ENCODE measurements at places on chromosomes 1 and 21.
A peak's percentile ranks its signal among the peaks of the same experiment; 100 is the strongest.

DNA sequence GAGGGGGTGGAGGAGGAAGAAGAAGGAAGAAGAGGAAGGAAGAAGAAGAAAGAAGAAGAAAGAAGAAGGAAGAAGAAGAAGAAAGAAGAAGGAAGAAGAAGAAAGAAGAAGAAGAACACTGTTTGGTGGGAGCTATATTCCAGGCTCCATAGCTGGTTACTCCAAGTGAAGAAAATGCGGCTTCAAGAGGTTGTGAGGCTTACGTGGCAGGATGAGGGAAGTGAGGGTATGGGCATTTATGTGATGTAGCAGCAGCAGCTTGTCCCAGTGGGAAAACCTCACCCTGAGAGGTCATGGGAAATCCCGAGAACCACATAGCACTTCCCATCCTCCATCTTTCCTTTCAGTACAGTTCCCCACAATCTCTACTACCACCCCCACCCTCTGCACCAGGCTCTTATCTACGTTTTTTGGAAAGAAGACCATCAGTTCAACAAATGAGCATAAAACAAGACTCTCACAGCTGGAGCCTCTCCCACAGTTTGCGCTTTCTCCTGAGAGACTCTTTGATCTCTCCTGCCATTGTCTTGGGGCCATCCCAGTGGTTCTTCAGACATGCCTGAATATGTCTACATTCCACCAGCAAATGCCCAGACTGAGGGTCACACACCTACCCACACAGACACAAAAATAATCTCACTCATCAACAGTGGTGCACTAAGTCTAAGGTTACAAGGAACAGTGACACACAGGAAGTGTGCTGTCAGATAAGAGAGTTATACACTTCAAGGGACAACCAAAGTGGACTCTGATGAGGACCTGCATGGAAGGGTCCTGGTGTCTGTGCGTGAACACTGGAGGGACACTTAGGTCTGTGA, 77.9 kb upstream of the KCNJ15 start:
- DNase-seq: no peak

- DNase-seq: no peak
These were observed 51.3 kb upstream of the GFI1 start for GRCh38 chr1:92538048-92538412.

DNA sequence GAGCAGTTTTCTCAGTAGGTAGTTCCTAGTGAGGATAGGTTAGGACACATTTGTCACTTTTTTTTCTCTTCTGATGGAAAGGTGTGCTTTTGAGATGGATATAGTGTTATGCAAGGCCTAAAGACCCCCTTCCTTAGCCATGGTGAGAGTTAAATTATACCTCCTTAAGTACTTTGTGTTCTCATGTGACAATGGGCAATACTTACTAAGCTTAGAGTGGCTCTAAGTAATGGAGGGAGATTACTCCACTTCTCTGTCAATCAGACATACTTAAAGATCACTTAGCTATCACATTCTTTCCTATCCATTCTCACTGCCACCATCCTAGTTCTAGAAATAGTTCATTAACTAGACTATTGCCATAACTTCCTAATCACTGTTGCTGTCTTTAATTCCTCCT, 265.6 kb downstream of the PBX1 start:
- DNase-seq: no peak

- DNase-seq: peak; percentile 77
These were observed 15.4 kb downstream of the COL18A1 start for GRCh38 chr21:45420061-45421041.
